ENCODE measurements at places on chromosomes 11 and 22. TPM values are rescaled to one million over a fixed set of nuclear protein-coding genes. Genes with fewer than 3 reads are reported as not detected.

DNA sequence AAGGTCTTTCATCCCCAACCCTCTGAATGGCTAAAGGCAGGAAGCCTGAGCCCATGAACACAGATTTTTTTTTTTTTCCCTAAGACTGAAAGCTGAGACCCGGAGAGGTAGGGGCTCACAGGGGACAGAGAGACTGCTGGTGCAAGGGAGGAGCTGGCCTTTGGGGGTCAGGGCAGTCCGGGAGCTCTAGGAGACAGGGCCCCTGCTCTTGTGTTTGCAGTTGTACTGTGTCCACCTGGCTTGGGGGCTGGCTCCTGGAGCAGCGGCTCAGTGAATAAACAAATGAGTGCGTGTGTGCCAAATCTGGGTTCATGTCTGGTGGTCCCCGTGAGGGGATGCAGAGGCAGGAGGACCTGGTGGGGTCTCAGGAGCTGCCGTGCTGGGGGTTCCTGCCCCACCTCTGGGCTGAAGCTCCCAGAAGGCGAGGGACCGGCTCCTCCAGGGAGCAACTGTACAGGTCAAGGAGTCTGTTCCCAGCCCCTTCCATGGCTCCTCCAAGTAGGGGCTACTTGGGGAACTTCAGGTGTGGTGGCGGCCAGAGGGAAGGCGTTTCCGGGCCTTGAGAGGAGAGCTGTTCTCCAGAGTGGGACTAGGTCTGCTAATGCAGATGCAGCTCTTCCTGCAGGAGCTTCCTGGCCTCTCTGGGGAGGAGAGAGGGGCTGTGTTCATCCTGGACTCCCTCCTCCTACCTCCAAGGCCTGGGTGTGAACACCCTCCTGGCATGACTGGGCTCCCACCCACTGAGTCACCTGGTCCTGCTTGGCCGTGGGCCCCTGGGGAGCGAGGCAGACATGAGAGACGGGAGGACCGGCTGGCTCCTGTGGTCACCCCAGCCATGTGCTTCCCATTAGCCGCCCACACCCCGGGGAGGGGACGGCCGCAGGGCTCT is 57.6 kb downstream of the FBXO7 start:
- DNase-seq: no peak

The SAA4 gene
- total RNA-seq: not detected

The PYGM gene
- total RNA-seq: not detected

The RTN4RL2 gene
- 0.23 TPM for total RNA-seq

- no peak for DNase-seq
Observed at GRCh38 chr22:20509344-20510047, 2.1 kb downstream of the MED15 start.

Data from glomerular endothelial cell (primary cell).